H4 (cell line): ENCODE measurements at places on chromosomes 7 and 10.

GRCh38 chr10:6958711-6959110, 378.6 kb upstream of the PRKCQ start:
- DNase-seq, result no peak

GRCh38 chr7:132270517-132270916, 305.8 kb downstream of the PLXNA4 start:
- DNase-seq, result no peak

- peak; percentile 63 for DNase-seq
Observed at GRCh38 chr7:78134256-78134655, 335.7 kb downstream of the PHTF2 start.

GRCh38 chr7:48048113-48048512, 12.8 kb downstream of the C7orf57 start:
- no peak for DNase-seq

DNA sequence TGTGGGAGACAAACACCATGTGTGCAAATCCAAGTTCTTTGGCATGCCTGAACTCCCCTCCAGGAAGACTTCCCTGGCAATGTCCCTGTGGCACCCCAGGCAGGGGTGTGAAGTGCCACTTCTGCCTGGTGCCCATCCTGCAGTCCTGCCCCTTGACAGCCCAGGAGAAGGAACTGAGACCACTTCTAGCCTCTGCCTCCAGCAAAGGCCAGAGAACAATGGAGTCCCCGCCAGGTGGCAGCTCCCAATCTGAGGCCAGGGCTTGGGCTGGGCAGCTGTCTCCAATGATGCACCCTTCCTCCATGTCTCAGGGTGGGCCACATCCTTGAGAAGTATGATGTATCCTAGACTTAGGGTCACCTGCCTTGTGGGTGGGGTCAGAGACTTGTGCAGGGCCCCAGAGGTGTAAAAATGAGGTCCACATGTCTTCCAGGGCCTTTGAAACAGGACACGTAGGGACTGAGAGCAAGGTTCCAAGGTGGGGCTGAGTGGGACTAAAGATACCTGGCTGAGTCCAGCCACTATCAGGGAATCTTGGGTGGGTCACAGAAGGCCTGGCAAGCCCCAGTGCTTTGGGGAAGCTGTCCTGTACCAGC, 5.5 kb downstream of the FXYD4 start:
- no peak for DNase-seq

DNA sequence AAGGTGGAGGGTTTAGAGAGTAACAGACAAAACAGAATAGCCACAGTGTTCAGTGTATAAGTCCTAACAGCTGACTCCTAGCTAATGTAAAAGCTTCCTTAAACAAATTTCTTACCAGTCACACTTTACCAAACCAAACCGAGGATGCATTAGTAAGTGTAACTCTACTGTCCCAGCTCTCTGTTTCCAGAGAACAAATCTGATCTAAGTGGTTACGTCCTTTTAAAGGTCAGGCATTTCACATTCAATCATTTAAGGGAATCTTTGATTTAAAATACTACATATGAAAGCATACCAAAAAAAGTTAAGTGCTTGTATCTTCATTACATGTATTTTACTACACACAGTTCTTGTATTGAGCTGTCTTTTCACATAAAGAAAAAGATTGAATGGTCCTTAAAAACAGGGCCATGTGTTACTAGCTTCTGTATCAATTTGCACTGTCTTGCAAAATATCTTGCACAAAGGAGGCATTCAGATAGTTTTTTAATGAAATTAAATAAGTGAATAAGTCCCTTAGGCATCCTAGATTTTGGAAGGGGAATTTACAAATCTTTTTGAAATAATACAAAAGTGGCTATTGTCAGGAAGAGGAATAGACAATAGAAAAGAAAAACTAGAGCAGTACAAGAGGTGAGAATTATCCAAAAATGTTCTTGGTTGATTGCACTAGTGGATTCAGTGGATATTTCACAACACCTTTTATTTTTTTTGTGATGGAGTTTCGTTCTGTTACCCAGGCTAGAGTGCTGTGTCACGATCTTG, 58.4 kb upstream of the SPOCK2 start:
- no peak for DNase-seq

DNA sequence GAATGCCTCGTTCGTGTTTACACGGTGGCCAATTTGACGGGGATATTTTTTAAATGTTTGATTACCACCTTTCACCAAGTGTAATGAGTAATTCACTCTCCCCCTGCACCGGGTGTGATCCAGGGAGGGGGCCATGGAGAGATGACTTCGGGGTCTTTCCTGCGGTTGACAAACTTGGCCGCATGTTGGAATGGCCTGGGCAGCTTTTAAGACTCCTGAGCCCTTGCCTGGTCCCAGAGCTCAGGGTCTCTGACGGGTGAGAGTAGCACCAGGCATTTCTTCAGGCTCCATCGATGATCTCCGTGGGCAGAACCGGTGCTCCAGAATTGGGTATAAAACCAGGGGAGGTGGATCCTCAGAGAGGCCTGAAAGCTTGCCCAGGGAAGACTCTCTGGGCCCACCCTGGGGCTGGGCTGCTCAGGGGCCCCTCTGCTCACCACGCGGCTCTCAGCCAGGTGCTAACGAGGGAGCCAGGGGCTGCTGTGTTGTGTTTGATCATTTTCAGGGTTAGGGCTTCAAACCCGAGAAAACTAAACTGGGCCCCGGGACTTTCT, 882 bp downstream of the ZNF282 start:
- no peak for DNase-seq

DNA sequence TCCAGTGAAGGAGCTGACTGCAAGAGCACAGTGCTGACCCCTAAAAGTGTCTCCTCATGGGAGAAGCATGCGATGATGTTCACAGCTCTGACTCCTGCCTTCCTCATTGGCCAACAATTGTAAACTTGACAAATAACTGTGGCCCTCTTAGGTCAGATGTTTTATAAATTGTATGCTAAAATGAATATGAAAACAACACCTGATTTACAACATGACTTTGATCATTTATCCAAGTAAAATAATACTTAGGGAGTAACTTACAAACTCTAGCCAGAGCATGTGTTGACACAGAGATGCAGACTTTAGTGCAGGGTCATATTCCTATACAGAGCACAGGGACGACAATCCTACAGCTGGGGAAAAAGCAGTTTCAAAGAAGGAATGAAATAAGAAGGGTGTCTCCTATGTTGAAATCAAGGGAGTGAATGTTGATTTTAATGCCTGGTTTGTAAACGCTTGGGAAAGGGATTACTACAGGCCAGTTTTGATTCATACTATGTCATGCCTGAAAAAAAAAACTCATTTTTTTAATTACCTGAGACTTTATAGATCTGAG, 391.4 kb upstream of the AKR1E2 start:
- DNase-seq, result no peak
